ENCODE measurements at places on chromosomes 16 and 17. TPM values are rescaled to one million over a fixed set of nuclear protein-coding genes. Genes with fewer than 3 reads are reported as not detected.

- DNase-seq: peak; percentile 96
Measured at GRCh38 chr17:48483471-48484131, 47.2 kb downstream of the HOXB1 start.

DNA sequence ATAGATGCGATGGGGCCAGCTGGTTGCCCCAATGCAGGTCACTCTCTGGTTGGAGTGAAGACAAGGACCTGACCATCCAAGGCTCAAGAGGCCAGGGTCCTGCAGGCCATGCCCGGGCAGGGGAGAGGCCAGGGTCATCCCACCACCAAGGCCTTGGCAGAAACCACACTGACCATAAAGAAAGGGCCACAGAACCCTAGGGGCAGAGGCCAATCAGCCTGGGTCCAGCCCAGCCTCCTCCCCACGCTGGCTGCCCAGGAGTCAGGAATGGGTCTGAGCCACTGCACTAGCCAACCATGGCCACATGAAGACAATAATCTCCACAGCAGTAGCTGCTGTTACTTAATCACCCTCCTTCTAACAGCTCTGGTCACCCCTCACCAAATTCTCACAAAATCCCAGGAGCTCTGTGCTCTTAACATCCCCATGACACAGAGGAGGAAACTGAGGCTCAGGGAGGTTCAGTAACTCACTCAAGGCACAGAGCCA lies 10.2 kb upstream of the BCAR1 start:
- no peak for DNase-seq

Gene HYDIN
- polyA plus RNA-seq: 0.26 TPM

DNA sequence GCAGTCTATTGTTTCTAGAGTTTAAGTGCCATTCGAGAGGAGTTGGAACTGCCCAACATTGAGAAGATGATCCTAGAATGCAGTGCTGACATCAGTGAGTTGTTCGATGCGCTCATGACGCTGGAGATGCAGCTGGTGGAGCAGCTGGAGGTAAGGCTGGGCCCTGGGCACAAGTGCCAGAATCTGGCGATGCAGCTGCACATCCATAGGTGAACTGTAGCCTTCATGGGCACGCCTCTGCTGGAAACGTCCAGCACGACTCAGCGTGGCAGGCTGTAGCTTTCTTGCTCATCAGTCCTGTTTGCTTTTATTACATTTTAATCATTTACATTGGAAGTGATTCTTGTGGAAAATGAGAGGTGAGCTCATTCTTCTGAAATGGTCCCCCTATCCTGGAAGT lies 31.7 kb downstream of the DRC3 start:
- DNase-seq: no peak

Gene EFCAB5
- 0.14 TPM for polyA plus RNA-seq

Gene NETO2
- 37.7 TPM for polyA plus RNA-seq

Gene MAPT
- 0.17 TPM for polyA plus RNA-seq

GRCh38 chr17:74759243-74759801 lies 10.9 kb downstream of the NHERF1 start:
- DNase-seq: no peak

Gene CHD9NB
- polyA plus RNA-seq: 0.34 TPM

- DNase-seq: no peak
Measured at GRCh38 chr16:89112377-89113151, 18.9 kb downstream of the ACSF3 start.

GRCh38 chr17:80869481-80870145 lies 122.0 kb upstream of the CHMP6 start:
- DNase-seq: no peak

- DNase-seq: no peak
Measured at GRCh38 chr17:8665684-8666083, 35.2 kb upstream of the MYH10 start.

GRCh38 chr16:26344976-26345375 lies 653.2 kb downstream of the HS3ST4 start:
- DNase-seq: no peak

- DNase-seq: no peak
Measured at GRCh38 chr16:14627078-14627477, 3.0 kb downstream of the PARN start.

DNA sequence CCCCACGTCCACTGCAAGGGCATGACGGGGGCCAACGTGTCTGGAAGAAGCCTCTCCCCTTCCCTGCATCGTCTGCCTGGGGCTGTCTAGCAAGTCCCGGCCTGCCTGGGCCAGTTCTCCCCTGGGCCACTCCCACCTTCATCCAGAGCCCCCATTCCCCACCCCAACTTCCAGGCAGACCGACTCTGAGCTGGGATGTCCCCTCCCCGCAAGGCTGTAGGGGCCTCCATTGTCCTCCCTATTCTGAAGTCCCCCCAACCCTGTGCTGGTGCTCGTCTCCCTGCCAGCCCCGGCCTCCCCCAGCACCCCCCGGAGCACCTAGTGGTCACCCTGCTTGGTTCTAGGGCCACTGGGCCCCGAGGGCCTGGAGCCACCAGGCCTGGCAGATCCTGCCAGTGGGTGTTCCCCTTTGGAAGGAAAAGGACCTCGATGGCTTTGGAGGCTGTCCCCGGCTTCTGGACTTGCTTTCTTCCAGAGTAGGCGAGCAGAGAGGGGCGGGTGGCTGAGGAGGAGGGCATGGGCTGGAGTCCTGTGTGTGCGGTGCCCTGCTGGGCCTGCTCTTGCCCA lies 4.8 kb downstream of the GLIS2 start:
- DNase-seq: no peak

GRCh38 chr17:1720856-1721386 lies 3.6 kb upstream of the WDR81 start:
- DNase-seq: peak; percentile 69

- DNase-seq: peak; percentile 62
Measured at GRCh38 chr16:66728117-66728787, 23.2 kb downstream of the DYNC1LI2 start.

DNA sequence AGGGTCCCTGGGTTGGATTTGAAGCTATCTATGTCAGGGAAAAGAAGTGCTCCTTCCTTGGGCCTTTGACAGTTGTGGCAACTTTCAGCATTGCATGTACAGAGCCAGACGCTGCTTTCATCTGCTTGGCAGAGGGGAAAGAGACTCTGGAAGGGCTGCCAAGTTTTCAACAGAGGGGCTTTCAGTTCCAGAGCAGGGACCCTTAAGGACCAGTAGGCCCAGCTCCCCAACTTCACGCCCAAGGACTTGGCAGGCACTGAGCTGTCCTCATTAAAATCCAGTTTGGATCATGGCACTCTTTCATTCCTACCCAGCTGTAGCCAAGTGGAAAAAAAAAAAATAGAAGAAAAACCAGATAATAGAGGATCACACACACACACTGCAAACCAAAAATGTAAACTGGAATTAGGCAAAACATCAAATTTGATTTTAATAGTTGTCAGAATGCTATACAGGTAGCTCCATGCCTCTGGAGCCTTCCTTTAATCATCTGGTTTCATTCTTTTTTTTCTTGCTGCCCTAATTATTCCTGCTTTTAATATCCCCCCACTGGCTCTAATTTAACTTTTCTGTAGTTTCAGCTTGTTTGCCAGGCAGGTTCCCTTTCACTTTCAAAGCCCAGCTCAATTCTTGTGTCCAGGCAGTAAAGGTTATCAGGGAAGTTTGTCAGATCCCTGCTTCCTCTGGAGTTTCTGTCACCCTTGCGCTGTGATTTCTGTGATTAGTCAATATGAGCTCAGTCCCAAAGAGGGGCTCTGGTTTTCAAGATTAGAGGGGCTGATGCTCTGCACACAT lies 702.6 kb upstream of the CDH8 start:
- DNase-seq: no peak

DNA sequence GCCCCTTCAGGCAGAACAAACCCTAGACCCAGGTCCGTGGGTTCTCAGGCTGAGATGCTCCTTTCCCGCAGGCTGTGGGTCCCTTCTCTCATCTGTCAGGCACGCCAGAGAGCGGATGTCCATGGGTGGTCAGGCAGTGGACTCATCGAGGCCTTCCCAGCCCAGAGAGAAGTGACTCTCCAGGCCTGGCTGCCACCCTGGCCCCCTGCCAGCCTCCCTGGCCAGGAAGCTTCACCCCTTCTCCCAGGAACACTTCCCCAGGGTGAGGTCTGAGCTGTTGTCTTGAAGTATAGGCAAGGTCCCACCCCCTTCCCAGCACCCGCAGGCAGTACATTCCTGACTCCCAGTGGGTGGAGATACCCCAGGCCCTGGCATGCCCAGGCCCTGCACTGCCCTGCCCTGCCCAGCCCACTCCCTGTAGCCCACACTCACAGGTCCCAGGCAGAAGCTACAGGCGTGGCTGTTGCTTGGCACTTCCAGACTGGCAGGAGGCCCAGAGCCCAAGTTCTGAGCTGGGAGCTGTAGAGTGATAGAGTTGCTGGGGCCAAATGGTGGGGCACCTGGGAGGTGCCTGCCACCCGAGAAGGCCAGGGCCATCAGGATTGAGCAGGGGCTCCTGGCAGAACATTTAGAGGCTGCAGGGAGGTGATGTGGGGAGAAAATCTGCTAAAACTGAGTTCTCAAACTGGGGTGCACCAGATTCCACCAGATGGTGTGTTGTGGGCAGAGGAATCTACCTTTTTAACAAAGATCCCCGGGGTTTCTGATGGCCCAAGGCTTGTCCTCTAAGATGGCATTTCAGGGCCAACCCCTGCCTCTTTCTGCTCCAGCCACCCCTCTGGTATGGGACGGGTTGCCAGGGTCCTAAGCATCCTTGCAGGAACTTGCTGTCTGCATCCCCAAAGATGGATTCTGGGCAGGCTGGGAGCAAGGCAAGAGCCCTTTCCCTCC lies 6.7 kb downstream of the ITGA3 start:
- peak; percentile 75 for DNase-seq

Gene HEATR9
- polyA plus RNA-seq: not detected

DNA sequence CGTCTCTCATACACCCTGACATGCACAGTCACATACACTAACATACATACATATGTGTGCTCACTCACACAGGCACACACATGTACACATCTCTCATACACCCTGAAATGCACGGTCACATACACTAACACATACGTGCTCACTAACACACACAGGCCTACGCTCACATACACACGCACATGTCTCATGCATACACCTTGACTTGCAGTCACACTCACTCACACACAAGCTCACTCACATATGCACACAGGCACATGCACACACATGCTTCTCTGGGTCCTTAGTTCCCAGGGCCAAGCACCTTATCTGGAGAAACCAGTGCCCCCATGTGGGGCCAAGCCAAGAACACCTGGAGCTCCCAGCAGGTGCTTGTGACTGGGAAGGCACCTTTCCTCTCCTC lies 240.3 kb downstream of the RBFOX3 start:
- no peak for DNase-seq

Gene KRT222
- 0.05 TPM for polyA plus RNA-seq

GRCh38 chr17:30454635-30455034 lies 22.6 kb upstream of the GOSR1 start:
- DNase-seq: no peak

Gene ATP6V0C
- 53.9 TPM for polyA plus RNA-seq

- peak; percentile 91 for DNase-seq
Measured at GRCh38 chr16:59632276-59632855, 898.2 kb upstream of the GOT2 start.

Gene KRT27
- polyA plus RNA-seq: not detected

Gene SLC52A1
- not detected for polyA plus RNA-seq
